ENCODE measurements at places on chromosomes 3 and 15. TPM values are rescaled to one million over a fixed set of nuclear protein-coding genes. Genes with fewer than 3 reads are reported as not detected.

The RHOV gene
- polyA plus RNA-seq, result 1.7 TPM

The ST8SIA2 gene
- polyA plus RNA-seq, result 6.0 TPM

The RPUSD3 gene
- 40.4 TPM for polyA plus RNA-seq

The CYP1A2 gene
- 0.09 TPM for polyA plus RNA-seq

The SNTN gene
- not detected for polyA plus RNA-seq

The CD47 gene
- polyA plus RNA-seq, result 55.3 TPM

The AP3B2 gene
- polyA plus RNA-seq, result 4.6 TPM

The EBLN2 gene
- 8.1 TPM for polyA plus RNA-seq

The TUSC7 gene
- polyA plus RNA-seq, result not detected

The TGFBR2 gene
- polyA plus RNA-seq, result 89.0 TPM

The KY gene
- polyA plus RNA-seq, result 1.4 TPM

GRCh38 chr3:170903123-170903522 lies 5.3 kb downstream of the EIF5A2 start:
- DNase-seq, result no peak

- DNase-seq, result no peak
Measured at GRCh38 chr15:93265111-93265556, 176.1 kb upstream of the RGMA start.

DNA sequence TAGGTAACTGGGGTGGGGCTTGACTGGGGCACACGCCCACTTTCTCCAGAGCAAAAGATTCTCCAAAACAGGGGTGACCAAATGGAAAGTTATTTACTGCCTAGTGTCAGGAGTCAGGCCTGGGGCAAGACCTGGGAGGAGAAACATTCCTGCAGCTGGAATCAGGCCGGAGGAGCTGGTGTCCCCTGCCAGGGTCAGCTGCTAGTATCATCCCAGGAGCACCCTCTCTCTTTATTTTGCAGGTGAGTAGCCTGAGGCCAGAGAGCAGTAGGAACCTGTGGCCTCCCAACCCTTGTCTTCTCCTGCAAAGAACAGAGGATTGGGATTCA lies 32.9 kb downstream of the DNAJB8 start:
- no peak for DNase-seq

DNA sequence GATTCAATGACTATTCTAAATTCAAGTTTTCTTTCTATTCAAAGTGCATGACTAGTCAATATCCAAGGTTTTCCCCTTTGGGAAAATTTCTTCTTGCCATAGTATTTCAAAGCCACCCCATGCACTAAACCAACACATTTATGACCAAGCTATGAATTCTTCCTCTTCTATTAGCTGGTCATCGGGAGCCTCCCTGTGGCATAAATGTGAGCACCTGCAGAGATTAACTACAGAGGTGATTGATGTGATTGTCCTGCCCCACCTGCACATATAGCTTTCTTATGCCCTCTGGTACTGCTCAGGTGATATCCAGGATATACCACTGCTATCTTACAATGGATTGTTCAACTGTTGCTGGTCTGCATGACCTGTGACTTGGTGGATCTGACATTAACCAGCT lies 694.9 kb downstream of the ZBBX start:
- no peak for DNase-seq

- no peak for DNase-seq
Measured at GRCh38 chr3:147712357-147712756, 303.2 kb downstream of the ZIC1 start.

GRCh38 chr3:187533797-187534196 lies 136.4 kb downstream of the SST start:
- DNase-seq, result no peak

GRCh38 chr15:79130535-79131130 lies 40.1 kb upstream of the RASGRF1 start:
- DNase-seq, result no peak

- no peak for DNase-seq
Measured at GRCh38 chr15:57738734-57739237, 32.3 kb downstream of the POLR2M start.

GRCh38 chr15:88635318-88635717 lies 3.5 kb upstream of the ISG20 start:
- no peak for DNase-seq

- no peak for DNase-seq
Measured at GRCh38 chr15:64894395-64895056, 17.2 kb upstream of the ANKDD1A start.

- DNase-seq, result no peak
Measured at GRCh38 chr15:89088605-89089315, 504 bp downstream of the ABHD2 start.

GRCh38 chr3:141643796-141644195 lies 94.3 kb upstream of the RNF7 start:
- DNase-seq, result no peak

- DNase-seq, result peak; percentile 57
Measured at GRCh38 chr3:146189519-146190173, 28.7 kb upstream of the PLOD2 start.

- DNase-seq, result no peak
Measured at GRCh38 chr3:157540656-157541055, 37.4 kb upstream of the VEPH1 start.

DNA sequence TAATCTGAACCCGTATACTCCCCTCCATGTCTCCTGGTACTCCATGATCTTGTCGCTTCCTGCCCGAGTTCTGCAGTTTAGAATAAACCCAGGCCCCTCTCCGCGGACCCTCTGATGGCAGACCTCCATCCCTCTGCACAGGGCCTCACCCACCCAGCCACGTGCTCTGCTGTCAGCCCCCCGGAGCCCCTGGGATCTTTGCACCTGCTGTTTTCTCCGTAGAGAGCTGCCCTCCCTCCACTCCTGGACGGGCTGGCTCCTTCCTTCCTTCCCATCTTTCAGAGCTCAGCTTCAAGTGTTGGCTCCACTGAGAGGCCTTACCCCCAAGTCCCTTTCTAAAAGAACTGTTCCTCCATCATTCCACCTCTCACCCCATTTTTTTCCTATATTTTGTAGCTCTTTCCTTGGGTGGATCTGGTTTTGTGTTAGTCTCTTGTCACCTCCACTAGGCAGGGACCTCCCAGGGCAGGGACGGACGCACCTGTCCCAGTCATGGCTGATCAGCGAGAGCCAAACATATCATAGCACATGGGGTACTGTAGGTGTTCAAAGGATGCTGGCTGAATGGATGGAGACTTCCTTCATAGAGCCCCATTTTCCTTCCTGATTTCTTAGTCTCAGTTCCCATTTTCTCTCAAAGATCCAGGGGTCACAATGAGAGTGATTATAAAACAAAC lies 106.6 kb downstream of the VGLL4 start:
- DNase-seq, result no peak

DNA sequence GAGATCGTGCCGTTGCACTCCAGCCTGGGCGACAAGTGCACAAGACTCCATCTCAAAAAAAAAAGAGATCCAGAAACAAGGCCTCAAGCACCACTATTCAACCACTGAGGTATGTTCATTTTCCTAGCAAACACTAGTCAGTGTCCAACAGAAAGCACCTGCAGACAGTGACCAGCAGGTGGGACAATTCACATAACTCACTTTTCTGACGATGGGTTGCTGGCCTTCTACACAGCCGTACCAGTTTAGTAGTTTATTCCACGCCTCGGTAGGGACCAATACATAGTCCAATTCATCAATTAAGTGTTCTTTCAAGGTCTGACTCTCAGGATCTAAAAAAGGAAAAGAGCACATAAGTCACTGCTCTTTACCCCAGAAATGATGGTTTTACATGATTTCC lies 12.4 kb downstream of the USP4 start:
- no peak for DNase-seq

GRCh38 chr3:111989061-111989678 lies 9.6 kb upstream of the TAGLN3 start:
- DNase-seq, result peak; percentile 51

GRCh38 chr3:159761848-159762635 lies 226.6 kb upstream of the IL12A start:
- no peak for DNase-seq

- no peak for DNase-seq
Measured at GRCh38 chr15:42691770-42692169, 45.2 kb downstream of the CDAN1 start.

- no peak for DNase-seq
Measured at GRCh38 chr3:176692199-176692965, 504.9 kb downstream of the TBL1XR1 start.

DNA sequence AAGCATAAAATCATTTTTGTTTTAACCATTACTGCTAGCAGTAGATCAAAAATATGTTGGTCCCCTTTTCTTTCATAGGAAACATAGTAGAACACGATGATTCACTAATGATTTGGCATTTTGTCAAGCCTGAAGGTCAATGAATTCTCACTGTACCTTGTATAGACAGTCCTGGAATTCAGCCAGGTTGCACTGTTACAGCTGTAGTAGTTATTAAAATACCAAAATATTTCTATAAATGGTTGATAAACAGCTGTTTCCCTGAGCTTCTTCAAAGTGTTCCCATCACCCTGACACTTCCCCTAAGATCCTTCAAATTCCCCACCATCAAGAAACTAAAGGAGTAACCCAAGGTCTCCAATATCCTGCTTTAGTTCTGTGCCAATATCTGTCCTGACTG lies 200.9 kb downstream of the ATP8B4 start:
- DNase-seq, result no peak

DNA sequence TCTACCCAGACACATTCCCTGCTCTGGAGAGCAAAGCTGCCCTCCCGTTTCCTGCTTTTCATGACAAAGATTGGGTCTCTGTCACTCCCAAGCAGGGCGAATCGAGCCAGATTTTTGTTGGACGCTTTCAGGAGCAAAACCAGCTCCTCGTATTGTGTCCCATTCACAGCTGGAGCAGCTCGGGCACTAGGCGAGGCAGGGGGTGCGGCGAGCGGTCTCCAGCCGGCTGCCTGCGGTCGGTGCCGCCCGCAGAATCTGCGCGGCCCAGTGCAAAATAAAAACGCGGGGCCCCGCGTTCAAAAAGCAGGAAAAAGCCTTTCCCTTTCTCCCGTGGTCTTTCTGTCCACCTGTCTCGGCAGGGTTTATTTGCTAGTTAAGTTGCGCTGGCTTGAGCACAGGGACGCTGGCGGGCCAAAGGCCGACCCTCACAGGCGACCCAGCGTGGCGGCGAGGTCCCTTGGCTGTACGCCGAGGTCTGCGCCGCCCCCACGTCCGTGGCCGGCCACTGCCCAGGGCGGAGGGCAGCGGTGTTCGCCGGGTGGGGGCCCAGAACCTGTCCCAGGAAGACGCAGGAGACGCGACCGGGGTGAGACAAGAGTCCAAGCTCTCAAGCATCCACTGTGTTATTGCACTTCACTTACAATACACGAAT lies 71.2 kb downstream of the CYP19A1 start:
- no peak for DNase-seq

- no peak for DNase-seq
Measured at GRCh38 chr15:78739996-78740903, 71.0 kb downstream of the ADAMTS7 start.
